ENCODE measurements at places on chromosomes 2 and 18.

DNA sequence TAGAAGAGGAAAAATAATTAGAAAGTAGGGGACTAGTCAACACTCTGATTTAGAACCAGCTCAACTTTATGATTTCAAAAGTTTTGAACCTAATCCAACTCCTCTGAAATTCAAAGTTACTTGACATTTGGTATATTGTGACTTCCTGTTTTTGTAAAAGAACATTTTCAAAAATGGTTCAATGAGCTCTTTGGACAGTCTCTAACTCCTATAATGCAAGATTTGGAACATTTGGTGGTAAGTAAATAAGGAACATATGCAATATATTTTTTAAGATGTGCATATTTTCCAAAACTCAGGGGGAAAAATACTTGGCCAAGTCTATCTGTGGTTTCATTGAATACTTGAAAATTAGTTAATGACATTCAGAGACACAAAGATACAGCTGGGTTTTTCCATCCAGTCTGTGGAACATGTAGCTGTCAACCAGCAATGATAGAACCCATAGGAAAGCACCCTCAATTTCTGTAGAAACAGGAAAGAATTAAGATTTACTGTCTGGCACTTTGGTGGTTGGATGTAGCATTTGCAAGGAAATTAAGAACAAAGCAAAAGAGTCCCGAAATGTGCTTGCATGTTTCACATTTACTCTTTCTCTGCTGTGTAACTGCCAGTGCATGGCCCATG lies 17.0 kb upstream of the ANKRD44 start:
- DNase-seq = no peak

DNA sequence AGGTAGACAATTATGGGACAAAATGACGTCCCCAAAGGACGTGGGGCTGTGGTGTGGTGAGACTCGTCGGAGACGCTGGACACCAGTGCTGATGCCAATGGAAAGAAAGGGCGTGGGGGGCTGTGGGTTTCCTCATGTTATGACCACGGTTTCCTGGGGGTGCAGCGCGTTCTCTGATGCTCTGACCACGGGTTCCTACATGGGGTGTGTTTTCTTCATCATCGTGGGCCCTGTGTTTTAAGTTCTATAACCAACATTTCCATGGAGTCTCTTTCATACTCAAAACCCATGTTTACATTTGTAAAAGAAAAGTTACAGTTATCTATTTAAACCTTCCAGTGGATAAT lies 141.6 kb downstream of the RTP5 start:
- DNase-seq = no peak

GRCh38 chr2:28355521-28356094 lies 37.0 kb upstream of the FOSL2 start:
- DNase-seq = no peak

DNA sequence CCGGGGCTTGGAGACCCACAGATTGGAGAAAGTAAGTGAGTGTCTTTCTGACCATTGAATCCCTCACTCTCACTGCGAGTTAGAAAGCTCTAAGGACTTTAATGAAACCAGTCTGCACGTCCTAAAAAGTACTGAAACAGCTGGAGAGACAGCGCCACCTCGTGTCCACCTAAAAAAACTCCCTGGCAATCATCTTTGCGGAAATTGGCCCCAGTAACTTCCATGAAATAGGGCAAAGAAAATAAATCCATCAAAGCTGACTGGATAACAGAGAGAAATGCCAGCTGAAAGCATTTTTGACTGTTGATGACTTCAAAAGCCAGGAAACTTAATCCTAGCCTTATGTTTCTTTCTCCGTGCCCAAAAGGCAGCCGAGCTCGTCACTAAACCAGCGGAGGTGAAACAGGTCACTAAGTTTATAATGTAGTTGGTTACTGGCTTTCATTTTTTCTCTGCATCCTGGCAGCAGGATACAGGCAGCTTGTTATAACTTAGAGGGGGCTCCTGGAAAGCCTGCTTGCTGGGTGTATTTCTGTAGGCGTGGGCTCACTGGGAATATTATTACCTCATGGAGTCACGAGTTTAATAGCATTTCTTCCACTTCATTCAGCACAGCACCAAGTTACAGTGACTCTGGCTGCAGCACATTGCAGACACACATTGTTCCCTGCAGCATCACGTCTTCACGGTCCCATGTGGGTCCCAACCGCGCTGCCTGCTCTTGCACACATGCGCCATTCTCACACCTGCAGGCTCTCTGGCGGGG lies 266.5 kb downstream of the HRH4 start:
- peak; percentile 59 for DNase-seq

- no peak for DNase-seq
These were observed 10.2 kb downstream of the ASB18 start for GRCh38 chr2:236254001-236254400.

DNA sequence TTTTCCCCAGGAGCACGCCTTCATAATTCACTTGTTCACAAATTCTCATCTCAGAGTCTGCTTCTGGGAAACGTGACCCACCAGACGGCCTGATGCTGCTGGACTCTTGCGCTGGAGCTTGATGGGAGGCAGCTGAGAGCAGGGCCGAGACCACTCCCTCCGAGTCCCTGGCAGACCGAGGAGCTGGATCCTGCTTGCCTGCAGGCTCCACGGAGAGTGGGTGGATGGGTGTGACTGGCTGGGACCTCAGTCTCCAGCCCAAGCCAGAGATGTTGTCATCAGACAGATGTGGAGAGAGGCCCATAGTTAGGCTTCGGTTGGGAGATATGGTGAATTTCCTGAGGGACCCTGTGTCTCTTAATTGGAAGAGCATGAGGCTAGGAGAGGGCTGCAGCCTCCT lies 76.4 kb downstream of the TSN start:
- no peak for DNase-seq

DNA sequence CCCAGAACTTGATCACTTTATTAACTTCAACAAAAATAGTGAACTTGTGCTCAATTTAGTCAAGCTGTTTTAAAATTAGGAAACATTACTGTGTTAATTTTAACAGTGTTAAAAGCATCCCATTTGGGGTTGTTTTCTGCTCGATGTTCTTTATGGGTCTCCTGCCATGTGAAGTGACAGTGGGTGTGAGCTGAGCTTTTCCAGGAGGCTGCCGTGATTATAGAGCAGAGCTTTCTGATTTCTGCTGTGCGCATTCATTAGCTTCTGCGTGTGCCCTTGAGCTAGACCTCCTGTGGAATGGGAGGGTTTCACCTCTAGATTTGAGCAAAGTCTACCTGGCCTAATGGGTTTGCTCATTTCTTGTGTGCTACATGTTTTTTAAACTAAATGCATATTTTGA lies 121.5 kb downstream of the WDSUB1 start:
- DNase-seq = no peak

- DNase-seq = no peak
These were observed 225.7 kb upstream of the CCDC150 start for GRCh38 chr2:196413821-196414274.

GRCh38 chr2:140122001-140122400 lies 1341.8 kb upstream of the NXPH2 start:
- peak; percentile 40 for DNase-seq

GRCh38 chr18:3151399-3152264 lies 68.1 kb downstream of the MYOM1 start:
- DNase-seq = no peak

- DNase-seq = no peak
These were observed 144.5 kb downstream of the BCL11A start for GRCh38 chr2:60408811-60409530.

DNA sequence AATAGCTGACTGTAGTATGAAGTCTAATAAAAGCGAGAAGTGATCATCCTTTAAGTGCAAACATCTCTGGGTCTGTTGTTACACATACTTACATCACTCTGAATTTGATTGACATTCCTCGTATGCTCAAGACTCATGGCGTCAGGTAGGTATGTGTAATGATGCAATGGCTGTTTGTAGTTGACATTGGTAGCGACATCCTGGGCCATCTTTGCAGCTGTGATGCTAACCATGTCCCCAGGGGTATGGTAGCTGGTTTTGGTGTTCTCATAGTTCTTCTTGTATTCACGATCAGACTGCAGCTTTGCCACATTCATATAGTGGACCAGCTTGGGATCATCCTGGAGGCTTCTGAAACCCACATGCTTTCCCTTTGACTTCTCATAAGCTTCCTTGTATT lies 62.0 kb downstream of the NEB start:
- no peak for DNase-seq

GRCh38 chr2:101623031-101623521 lies 74.4 kb upstream of the MAP4K4 start:
- no peak for DNase-seq

All from smooth muscle cell of the brain vasculature (primary cell).